Heart left ventricle (tissue), 16 donors: ENCODE measurements at places on chromosomes 1 and 21.

DNA sequence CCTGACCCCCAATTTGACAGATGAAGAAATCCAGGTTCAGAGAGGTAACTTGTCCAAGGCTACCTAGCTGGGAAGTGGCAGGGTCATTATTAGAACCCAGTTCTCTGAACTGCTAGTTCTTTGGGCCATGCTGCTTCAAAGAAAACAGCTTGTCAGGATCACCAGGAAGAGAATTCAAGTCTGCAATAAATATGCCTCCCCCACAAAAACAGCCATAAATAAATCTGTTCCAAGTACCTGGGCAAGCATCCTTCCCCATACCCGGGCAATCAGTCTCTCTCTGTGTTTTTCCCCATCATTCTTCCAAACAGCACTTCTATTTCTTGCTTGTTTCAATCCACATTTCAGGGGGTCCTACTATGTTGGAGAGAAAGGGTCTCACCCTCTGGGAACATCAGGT is 34.1 kb downstream of the SLC9A1 start:
- DNase-seq: no peak

- DNase-seq: no peak
Observed at GRCh38 chr1:59007429-59007819, 223.6 kb upstream of the JUN start.

- DNase-seq: no peak
Observed at GRCh38 chr1:175413367-175413766, 220.8 kb upstream of the KIAA0040 start.

DNA sequence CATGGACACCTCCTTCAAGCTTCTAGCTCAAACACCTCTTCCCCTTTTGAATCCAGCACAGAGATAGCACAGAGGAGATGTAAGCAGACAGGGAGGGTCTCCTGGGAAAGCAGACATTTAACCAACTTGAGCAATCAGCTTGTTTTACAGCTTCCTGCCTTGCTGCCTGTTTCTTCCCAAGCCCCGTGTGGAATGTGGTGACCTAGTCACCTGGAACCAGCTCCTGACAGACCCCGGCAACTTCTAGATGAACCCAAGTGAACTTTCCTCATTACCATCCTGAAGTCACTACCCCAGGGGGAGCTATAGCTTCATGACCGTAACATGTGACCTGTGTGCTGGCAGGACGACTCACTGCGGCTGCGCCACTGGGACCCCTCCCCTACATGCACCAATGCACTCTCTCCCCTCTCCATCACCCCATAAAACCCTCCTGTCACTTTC is 24.1 kb upstream of the TTF2 start:
- DNase-seq: no peak

- DNase-seq: no peak
Observed at GRCh38 chr1:33244143-33244808, 12.0 kb upstream of the ZNF362 start.

DNA sequence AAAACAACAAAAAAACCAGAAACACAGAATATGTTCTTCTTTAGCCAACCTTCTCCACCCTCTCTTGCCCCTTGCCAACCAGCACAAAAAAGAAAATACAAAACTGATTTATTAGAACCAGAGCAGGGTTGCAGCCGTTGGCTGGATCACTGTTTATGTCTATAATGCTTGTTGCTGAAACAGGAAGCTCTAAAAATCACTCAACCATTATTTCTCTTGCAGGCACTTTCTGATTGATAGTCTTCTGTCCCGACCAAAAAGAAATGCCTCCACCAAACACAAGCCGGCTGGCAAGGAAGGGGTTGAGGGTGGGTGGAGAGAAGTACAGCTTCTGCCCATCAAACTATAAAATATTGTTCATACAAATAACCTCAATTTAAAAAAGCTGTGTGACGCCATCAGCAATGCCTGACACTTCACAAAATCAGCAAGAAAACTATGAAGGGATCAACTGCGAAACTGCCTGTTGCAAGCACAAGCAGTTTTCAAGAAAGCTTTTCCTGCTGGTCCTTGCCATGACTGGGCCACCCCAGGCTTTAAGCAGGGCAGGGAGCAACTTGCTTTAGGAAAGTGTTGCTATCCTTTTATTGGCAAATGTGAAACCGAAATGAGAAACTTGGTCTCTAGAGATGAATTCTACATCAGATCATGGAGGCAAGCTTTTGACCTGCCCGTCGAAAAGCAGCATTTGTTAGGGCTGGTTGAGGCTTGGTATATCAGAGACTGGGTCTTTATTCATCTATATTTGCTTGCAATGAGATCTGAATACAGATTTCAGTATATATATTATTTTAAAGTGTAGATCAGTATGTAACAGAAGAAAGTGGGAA is 174.2 kb downstream of the RUNX1 start:
- no peak for DNase-seq

GRCh38 chr1:20073256-20073655 is 3.3 kb downstream of the PLA2G5 start:
- no peak for DNase-seq

DNA sequence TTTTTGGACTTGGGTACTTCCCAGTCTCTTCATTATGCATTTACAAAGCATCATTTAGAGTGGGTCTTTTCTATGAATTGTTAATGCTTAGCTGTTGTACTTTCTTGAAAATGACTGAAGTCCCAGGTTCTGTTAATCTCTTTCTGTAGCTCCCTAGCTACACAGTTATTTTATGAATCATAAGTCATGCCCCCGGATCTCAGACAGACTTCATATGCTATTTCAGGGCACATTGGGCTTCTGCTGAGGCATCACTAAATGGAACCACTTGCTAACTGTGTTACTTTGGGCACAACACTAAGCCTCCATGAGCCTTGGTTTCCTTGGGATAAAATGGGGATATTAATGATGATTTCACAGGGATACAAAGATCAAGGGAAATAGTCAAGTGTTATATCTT is 55.5 kb upstream of the RBM15 start:
- DNase-seq: no peak

DNA sequence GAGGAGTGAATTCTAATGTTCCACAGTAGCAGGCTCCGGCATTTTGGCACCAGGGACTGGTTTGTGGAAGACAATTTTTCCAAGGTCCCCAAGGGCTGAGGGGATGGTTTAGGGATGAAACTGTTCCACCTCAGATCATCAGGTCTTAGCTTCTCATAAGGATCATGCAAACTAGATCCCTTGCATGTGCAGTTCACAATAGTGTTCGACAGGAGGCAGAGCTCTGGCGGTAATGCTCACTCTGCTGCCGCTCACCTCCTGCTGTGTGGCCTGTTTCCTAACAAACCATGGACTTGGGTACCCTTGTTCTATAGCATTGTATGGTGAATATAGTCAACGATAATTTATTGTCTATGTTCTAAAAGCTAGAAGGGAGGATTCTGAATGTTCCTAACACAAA is 16.6 kb downstream of the CRNN start:
- DNase-seq: no peak

DNA sequence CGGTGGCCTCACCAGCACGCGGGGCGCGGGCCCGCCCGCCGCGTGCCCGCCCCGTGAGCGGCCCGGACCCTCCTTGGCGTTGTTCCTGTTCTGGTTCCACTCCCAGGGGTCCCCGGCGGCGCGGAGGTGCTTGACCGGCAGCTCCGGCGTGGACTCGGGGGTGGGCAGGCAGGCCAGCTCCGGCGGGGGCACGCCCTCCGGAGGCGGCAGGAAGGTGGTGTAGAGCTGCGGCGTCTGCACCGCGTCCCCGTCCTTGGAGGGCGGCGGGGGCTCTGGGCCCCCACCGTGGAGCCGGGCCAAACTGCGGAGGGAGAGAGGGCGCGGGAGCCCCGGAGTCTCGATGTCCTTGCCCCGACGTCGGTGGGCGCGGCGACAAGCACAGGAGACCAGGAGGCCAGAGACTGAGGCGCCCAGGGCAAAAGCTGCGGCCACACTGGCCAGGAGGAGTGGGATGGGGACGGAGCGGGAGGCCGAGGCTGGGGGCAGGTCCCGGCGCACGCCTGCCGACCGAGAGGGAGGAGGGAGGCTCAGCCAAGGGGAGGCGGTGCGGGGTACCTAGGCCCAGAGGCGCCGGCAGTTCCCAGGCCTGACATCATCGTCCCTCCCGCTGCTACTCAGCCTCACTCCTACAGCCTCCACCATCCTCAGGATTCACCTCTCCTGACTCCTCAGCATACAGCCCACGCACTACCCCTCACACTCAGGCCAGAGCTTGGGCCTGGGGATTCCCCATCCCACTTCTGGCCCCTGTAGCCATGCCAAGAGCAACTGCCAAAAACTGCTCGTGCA is 13.2 kb downstream of the SEMA6C start:
- DNase-seq: no peak

DNA sequence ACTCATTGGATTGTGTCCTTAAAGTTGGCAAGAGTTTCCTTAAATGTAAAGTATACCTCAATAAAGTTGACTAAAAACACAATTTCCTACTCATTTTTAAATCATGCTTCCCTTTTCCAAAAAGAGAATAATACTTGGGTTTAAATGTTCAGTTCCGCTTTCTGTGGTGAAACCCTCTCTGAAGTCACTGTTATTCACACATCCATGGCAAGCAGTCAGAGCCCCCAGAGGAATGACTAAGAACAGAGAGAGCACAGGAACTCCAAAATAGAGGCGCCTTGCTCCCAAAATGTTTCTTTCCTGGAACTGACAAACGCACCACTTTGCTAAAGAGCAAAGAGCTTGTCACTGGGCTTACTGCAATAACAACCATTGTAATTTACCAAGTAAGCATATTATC is 142.5 kb downstream of the TIAM1 start:
- peak; percentile 34 for DNase-seq

- no peak for DNase-seq
Observed at GRCh38 chr21:41186755-41187536, 19.0 kb downstream of the BACE2 start.

- no peak for DNase-seq
Observed at GRCh38 chr1:6801966-6802365, 16.7 kb downstream of the CAMTA1 start.
